ENCODE measurements at places on chromosomes 2 and 18.

DNA sequence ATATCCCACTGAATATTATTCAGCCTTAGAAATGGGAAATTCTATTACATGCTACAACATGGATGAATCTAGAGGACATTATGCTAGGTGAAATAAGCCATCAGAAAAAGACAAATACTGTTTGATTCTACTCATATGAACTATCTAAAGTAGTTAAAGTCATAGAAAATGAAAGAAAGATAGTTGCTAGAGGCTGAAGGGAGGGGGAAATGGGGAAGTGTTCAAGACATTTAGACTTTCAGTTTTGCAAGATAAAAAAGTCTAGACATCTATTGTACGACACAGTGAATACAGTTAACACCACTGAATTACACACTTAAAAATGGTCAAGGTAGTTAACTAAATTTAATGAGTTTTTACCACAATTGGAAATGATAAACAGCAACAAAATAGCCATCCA lies 835.9 kb upstream of the CHAC2 start:
- DNase-seq: no peak

- no peak for DNase-seq
Measured at GRCh38 chr2:53631313-53632125, 136.1 kb upstream of the CHAC2 start.

- no peak for DNase-seq
Measured at GRCh38 chr2:27446057-27446456, 3.9 kb downstream of the KRTCAP3 start.

DNA sequence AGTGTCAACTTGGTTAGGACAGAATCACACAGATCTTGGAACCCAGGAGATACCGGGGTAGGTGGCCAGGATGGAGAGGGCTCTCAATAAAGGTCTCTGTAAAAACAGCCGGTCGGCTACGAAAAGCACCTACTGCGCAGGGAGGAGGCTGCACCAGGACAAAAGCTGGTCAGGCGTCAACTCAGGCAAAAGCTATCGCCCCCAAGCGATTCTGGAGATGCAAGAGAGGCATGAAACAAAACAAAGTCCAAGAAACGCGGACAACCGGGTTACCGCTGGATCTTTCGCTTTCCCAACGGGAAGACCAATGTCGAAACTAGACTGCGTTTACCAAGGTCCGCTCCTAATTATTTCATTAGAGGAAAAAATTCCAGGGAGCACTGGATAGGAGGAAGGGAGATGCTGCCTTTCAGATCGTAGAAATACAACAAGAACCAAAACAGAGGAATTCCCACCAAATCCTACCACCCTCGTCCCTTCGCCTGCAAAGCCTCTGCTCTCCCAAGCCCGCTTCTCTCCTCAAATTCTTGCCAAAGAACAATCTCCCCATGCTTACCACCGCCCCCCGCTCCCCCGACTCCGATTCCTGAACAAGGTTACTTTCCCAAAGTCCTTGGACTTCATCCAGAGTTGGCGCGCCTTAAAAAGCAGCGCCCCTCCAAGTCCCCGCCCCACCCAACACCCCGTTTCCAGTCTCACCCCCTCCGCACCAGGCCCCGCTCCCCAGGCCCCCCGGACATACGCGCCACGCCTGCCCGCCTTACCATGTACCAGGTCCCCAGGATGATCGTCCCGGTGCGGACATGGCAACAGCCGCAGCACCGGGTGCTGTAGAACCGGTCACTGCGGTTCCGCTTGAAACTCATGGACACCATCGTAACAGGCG lies 539 bp downstream of the LAPTM4A start:
- peak; percentile 4 for DNase-seq

GRCh38 chr18:79733986-79734770 lies 54.6 kb downstream of the CTDP1 start:
- DNase-seq: no peak

- DNase-seq: no peak
Measured at GRCh38 chr18:21275645-21276044, 33.6 kb downstream of the GREB1L start.

DNA sequence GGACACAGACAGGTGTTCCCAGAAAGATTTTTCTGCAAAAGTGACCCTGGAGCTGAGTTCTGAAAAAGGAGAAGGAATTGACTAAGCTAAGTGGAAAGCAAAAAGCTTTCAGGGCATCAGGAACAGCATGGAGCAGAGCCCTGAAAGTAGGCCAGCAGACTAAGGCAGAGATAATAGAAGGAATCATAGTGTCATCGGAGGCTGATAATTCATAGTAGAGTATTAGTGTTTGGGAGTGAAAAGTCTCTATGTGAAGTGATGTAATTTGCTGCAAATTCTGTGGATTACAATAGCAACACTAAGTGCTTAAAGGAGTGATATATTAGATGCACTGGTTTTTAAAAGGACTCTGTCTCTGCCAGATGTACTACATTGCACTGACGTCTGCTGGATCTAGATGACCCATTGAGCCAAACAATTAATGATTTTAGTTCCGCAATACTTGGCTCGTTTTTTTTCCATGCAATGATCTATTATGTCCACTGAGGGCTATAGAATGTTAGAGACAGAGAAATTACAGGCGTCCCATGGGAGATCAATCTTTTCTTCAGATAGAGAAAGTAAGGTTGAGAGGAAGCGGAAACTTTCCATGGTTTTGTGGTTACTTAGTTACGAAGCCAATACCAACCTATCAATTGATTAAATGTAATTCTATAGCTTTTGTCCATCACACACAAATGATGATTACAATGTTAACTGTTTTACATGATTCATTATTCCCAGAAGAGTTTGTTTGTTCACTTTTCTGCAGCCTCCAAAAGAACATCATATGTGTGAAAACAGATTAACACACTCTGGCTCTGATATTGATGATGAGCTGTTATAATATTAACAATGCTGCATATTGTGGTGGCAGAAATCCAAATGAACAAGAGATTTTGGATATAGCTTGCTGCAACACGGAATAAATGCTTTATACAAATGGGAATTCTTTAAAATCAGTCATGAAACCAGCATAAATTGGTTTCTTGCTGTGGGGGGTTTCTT lies 143.7 kb downstream of the MC4R start:
- DNase-seq: no peak

GRCh38 chr18:51630706-51631105 lies 433.2 kb upstream of the MEX3C start:
- no peak for DNase-seq

- DNase-seq: no peak
Measured at GRCh38 chr2:222938327-222938726, 77.5 kb downstream of the ACSL3 start.

DNA sequence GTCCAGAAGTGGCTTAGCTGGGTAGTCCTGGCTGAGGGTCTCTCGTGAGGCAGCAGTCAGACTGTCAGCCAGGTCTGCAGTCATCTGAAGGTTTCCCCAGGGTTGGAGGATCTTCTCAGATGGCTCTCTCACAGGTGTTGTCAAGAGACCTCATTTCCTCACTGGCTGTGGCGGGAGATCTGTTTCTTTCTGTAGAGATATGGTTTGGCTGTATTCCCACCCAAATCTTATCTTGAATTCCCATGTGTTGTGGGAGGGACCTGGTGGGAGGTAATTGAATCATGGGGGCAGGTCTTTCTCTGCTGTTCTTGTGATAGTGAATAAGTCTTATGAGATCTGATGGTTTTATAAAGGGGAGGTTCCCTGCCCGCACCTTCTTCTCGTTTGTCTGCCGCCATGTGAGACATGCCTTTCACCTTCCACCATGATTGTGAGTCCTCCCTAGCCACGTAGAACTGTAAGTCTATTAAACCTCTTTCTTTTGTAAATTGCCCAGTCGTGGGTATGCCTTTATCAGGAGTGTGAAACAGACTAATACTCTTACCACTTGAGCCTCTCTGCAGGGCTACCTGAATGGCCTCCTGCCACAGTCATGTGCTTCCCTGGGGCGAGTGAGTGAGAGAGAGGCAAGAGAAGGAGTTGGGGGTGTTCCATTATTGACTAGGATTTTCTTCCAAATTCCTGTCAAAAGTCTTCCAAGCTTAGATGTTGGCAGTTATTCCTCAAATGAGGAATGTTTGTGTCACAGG lies 23.6 kb downstream of the MALT1 start:
- no peak for DNase-seq

- no peak for DNase-seq
Measured at GRCh38 chr2:1492711-1493430, 79.6 kb downstream of the TPO start.

DNA sequence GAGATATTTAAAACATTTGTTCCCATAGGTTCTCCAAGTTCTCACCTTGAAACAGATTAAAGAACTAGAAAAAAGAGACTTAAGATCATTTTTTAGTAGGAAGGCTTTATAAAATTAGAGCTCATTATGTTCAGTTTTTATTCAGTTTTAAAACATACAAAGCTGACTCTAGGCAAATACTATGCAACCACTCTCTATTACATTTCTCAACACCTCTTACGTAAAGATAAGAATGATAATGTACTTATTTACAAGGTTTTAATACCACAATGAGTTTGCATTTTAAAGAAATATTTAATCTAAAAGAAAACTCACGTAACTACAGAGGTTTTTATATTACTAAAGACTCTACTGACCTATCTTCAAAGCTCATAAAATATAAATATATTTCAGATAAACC lies 68.8 kb downstream of the TMEM131 start:
- no peak for DNase-seq

GRCh38 chr2:49251251-49251650 lies 96.9 kb upstream of the FSHR start:
- DNase-seq: no peak

GRCh38 chr2:11932962-11933361 lies 186.5 kb downstream of the LPIN1 start:
- DNase-seq: no peak

DNA sequence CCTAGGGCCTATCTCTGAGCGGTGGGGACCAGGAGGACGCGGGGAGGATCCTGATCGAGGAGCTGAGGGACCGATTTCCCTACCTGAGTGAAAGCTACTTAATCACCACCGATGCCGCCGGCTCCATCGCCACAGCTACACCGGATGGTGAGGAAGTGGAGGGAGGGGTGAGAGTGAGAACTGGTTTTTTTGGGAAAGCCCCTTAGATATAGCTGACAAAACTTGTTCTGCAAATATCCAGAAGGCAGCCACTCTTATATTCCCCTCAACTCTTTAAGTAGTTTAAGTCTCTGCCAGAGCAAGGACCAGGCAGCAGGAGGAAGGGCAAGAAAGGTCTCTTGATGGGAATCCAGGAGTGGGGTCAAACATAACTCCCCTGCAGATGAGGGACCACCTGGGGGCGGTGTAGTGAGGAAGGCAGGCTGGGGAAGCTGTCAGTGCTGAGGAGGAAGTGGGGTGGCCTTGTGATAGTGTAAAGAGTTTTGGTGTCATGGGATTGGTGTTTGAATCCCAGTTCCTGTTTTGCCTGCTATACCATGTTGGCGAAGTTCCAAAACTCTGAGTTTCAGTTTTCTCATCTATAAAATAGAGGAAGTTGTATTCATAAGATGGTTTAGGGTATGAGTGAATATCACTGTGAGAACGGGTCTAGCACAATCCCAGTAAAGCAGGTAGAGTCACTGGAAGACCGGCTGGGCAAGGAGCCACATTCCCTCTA lies 3.4 kb downstream of the NAGK start:
- DNase-seq: peak; percentile 58

- no peak for DNase-seq
Measured at GRCh38 chr18:35653392-35654135, 72.0 kb downstream of the GALNT1 start.

DNA sequence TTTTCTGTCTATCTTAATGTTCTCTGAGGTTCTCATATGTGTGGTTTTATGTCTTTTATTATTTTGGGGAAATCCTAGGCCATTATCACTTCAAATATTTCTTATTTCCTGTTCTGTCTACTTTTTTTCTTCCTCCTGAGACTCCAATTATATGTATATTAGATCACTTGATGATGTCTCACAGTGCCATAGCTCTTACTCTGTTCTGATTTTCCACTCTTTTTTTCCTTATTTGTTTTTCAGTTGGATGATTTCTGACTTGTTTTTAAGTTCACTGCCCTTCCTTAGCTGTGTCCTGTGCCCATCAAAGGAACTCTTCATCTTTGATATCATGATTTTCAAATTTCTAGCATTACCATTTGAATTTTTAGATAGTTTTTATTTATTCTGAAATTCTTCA lies 24.1 kb downstream of the FAM228B start:
- DNase-seq: no peak

GRCh38 chr2:169106563-169107545 lies 37.5 kb downstream of the DHRS9 start:
- no peak for DNase-seq

DNA sequence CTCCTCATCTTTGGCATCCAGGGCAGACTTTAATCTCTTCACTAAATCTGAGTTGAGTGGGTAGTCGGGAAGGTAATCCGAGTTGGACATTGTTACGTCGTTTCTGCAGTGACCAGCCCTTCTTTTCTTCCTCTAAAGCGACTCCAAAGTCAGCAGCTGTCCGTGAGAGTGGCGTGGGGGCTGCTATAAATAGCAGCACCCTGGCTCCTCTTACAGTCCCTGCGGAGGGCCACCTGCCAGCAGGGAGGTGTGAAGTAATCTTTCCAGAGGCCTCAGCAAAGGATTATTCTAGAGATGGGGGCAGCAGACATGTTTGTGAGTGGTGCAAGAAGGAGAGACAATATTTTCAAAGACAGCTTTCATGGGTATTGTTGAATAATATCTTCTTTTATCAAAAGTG lies at the start of gene ASB18:
ASB18 (minus strand) TSS at position 151 of the 400 bp plus-strand sequence; CDS start at position 90, 61 bp downstream.
- DNase-seq: no peak

GRCh38 chr2:101310834-101311695 lies 2.6 kb upstream of the RNF149 start:
- DNase-seq: peak; percentile 12

DNA sequence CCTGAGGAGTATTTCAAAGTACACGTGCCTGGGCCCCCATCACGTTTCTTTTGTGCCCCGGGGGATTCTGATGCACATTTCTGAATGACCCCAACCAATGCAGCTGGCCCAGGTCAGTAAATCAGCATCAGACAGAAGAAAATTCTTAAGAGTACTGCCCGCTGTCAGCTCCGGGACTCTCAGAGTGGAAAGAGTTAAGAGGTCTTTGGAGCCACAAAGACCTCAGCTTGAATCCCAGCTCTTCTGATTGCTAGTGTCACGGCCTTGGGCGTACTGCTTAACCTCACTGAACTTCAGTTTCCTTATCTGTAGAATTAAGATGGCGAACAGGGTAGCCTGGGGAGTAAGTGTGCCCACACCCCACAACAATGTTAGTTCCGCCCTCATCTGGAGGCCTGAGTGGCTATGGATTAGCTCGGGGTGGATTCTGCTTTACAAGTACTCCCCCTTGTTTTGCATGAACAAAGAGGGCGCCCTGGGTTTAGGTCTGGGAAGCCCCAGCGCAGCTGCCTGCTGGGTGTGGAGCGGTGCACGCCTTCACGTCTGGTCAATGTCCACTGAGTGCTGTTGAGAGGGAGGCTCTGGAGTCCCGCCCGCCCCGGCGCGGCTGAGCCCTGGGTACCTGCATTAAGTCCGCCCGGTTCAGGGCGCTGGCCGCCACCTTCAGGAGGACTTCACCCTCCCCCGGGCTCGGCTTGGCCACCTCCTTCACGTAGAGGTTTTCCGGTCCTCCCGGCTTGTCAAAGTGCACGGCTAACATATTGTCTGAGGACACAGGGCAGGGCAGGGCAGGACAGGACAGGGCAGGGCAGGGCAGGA lies 858 bp downstream of the TP53I3 start:
- DNase-seq: peak; percentile 21

DNA sequence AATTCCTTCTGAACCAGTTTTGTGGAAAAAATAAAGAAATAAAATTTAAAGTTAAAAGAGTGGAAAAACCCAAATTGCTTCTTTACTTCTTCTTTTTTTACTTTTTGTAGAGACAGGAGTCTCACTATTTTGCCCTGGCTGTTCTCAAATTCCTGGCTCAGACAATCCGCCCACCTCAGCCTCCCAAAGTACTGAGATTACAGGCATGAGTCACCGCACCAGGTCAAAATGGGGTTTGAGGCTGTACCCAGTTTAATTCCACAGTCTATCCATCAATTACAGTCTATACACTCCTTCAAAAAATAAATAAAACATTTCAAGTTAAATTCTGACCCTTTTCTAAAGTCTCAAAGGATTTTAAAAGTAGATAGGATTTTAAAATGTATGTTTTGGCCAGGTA lies 120.3 kb downstream of the FAM161A start:
- DNase-seq: no peak
